Cortex of kidney (tissue), 1 donor: ENCODE measurements at places on chromosomes 2 and 18.

DNA sequence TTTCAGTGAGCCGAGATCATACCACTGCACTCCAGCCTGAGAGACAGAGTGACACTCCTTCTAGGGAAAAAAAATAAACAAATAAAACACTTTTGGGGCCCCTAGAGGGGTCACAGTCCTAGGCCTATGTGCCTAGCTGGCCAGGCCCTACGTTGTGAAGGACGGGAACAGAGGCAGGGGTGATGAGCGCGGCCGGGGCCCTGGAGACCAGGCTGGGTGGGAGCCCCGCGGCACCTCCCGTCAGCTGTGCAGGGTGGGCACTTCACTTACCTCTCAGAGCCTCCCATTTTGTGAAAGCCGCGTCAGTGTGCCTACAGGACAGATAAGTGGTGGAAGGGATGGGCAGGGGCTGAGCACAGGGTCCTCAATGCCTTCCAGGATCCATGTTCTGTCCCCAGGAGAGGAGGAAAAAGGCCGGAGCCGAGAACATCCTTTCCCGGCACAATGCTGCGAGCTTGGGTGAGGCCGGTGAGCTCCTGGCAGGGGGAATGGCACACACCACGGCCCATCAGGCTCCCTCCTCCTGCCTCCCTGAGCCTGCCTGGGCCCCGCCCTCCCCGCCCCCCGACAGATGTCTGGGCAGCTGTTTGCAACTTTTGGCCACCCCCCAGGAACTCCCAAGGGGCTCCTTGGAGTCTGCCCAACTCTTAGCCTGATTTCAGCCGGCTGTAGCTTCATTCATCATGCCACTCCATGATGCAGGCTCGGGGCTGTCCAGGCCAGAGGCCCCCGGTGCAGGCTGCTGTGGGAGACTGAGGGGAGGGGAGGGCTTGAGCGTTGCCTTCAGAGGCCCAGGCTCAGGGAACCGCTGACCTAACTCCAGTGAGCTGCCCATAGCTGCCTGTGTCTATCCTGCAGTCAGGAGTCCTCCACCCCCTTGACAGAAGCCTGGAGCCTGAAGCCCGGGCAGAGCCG lies 196.5 kb downstream of the TFCP2L1 start:
- DNase-seq, result no peak

DNA sequence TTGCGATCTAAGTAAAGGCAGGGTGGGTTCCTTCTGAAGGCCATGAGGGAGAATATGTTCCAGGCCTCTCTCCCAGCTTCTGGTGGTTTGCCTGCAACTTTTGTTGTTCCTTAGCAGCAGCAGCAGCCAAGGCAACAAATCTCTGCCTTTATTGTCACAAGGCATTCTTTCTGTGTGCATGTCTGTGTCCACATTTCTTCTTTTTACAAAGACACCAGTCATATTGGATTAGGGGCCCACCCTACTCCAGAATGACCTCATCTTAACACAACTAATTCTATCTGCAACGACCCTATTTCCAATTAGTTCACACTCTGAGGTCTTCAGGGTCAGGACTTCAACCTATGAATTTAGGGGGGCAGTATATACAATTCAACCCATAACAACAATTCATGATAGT lies 587.5 kb downstream of the XIRP2 start:
- DNase-seq, result no peak

GRCh38 chr2:7653617-7654016 lies 736.4 kb downstream of the RNF144A start:
- DNase-seq, result no peak

DNA sequence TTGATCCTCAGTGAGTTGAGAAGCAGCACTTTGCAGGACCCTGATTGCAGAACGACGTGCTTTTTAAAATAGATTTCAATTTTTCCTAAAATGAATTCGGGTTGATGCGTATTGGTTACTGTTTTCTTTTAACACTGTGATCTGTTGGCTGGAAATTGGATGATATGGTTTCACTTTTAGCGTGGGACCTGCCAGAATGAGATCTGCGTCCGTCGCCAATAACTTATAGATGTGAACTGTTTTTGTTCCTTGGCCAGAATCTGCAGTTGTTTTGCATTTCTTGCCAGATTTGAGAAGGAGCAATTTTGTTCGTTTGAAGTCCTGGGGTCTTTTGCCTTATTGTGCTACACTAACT lies 703 bp downstream of the UGGT1 start:
- no peak for DNase-seq

DNA sequence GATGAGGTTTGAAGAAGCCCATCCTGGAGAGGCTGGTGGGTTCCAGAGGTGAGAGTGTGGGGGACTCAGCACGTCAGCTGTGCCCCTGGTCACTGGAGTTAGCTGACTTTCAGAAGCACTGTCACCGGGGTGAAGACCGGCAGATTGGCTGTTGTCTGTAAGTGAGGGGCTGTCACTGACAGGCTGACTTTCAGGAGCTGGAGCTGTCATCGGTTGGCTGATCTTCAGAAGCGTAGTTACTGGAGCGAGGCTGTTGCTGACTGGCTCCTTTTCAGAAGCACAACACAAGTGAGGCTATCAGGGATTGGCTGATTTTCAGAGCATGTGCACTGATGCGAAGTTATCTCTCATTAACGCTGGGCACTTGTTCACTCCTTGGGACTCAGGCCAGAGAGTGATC lies 738.4 kb upstream of the ID2 start:
- DNase-seq, result no peak

DNA sequence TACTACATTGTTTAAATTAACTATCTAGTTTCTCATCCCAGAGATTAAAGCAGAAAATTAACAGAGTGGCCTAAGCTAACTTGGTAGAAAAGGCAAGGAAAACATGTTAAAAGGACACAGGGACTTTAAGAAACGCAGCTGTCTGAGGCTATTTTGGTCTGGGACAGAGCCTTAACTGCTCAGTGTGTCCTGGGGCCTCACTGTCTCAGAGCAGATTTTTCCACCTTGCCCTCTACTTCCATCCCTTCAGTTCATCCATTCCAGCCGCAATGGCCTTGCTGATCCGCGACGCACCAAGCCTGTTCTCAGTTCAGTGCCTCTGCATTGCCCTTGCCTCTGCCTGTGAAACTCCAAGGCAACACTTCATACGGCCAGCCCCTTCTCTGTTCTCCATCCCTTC lies 114.9 kb upstream of the OSR1 start:
- DNase-seq, result no peak

DNA sequence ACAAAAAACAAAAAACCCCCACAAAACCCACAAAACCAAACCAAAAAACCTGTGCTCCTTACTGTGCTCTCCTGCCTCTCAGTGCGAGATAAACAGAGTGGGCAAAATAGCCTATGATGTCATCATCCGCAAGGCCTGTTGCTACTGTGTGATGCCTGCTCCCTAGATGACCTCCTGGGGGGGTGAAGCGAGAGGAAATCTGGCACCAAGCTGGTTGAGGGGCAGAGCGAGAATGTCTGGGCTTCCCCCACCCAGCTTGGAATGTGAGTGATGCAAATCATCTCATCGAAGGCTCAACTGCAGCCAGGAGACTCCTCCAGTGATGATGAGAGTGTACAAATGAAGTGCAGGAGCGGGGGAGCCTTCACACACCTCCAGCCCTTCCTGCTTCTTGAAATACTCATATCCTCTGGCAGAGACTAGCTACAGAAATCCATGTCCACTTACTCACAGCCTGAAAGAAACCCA lies 57.7 kb upstream of the MAP4K3 start:
- no peak for DNase-seq

DNA sequence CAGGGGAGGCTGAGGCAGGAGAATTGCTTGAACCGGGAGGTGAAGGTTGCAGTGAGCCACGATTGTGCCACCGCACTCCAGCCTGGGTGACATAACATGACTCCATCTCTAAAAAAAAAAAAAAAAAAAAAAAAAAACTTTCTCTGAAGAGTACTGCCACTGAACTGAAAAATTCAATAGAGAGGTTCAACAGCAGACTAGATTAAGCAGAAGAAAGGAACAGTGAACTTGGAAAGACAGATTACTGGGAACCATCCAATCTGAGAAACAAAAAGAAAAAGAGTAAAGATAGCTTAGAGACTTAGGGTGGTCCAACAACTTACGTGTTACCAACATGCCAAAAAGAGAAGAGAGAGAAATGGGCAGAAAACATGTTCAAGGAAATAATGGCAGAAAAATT lies 138.8 kb downstream of the EML6 start:
- DNase-seq, result no peak

- no peak for DNase-seq
Measured at GRCh38 chr18:68548904-68549870, 165.7 kb downstream of the TMX3 start.

GRCh38 chr2:168029071-168029470 lies 218.3 kb downstream of the STK39 start:
- DNase-seq, result no peak
